ENCODE measurements at places on chromosomes 5 and 9.
A peak's percentile ranks its signal among the peaks of the same experiment; 100 is the strongest.

DNA sequence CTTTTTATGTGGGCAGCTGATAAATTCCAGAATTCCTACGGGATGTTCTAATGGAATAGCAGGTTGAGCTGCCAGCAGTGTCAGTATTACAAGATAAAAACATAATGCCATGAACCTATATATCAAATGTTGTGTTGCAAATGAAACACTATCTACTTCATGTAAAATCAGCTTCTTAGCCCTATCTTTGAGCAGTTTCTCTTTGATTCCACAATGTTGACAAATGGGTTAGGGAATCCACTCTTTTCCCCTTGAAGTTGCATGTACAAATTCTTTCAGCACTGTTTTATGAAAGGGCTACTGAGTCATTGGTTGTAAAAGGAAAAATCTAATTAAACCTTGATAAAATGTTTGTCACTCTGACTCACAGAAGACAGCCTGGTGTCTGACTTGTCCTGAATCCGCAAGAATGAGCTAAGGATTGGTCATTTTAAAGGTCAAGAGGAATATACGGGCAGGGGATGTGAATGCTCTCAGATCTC lies 950.6 kb upstream of the NUDT12 start:
- DNase-seq, result no peak

- DNase-seq, result no peak
Measured at GRCh38 chr9:33332011-33332410, 41.7 kb downstream of the NFX1 start.

DNA sequence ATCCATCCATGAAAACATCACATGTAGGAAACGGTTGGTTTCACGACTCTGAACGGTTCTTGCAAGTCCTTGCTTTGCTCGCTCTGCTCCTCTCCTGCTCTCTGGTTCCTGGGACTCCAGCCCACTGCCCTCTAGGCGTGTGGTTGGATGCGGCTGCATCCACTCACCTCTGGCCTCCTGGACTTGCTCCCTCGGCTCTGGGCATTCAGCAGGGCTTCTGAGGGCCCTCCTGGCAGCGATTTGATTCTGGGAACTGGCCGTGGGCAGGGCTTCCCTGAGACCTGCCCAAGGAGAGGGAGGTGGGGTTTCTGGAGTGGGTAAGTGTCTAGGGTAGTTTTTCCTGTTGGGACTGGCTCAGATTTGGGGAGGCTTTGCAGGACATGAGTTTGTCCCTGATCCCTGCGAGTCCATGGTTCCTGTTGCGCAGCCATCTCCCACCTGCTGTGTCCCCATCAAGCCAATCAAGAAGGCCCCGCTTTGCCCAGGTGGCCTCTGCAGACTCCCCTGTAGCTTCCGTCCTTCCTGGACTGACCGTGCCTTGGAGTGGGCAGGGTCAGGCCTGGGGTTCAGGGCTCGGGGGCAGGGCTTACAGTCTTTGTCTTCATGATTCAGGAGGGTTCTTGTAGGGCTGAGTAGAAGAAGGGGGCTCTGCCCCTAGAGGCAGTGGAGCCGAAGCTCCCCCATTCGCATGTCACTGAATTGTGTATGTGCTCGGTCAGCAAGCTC lies 192.3 kb downstream of the CACNA1B start:
- DNase-seq, result no peak

- DNase-seq, result no peak
Measured at GRCh38 chr9:16221822-16222547, 648.5 kb downstream of the BNC2 start.

DNA sequence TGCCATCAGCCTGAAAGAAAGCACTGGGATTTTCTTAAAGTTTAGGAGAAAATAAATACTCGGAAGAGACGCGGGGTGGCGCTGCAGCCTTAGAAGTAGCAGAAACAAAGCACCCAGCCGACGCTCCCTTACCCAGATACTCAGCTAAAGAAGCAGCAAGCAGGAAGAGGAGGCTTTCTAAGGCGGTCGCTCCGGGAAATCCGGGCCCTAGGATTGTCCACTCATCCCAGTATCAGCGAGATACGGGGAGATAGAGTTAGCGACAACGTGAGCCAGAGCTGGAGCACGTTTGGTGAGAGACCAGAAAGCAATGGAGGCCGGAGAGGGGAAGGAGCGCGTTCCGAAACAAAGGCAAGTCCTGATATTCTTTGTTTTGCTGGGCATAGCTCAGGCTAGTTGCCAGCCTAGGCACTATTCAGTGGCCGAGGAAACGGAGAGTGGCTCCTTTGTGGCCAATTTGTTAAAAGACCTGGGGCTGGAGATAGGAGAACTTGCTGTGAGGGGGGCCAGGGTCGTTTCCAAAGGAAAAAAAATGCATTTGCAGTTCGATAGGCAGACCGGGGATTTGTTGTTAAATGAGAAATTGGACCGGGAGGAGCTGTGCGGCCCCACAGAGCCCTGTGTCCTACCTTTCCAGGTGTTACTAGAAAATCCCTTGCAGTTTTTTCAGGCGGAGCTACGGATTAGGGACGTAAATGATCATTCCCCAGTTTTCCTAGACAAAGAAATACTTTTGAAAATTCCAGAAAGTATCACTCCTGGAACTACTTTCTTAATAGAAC lies at the start of gene PCDHB2:
PCDHB2 (plus strand) TSS at position 135 of the 782 bp plus-strand sequence; CDS start at position 311, 176 bp downstream.
- DNase-seq, result peak; percentile 60
